ENCODE measurements at places on chromosomes 16 and 17.

- DNase-seq = peak; percentile 74
These were observed 138.9 kb upstream of the CES5A start for GRCh38 chr16:56013962-56014552.

GRCh38 chr16:27005386-27005785, 61.3 kb upstream of the C16orf82 start:
- no peak for DNase-seq

DNA sequence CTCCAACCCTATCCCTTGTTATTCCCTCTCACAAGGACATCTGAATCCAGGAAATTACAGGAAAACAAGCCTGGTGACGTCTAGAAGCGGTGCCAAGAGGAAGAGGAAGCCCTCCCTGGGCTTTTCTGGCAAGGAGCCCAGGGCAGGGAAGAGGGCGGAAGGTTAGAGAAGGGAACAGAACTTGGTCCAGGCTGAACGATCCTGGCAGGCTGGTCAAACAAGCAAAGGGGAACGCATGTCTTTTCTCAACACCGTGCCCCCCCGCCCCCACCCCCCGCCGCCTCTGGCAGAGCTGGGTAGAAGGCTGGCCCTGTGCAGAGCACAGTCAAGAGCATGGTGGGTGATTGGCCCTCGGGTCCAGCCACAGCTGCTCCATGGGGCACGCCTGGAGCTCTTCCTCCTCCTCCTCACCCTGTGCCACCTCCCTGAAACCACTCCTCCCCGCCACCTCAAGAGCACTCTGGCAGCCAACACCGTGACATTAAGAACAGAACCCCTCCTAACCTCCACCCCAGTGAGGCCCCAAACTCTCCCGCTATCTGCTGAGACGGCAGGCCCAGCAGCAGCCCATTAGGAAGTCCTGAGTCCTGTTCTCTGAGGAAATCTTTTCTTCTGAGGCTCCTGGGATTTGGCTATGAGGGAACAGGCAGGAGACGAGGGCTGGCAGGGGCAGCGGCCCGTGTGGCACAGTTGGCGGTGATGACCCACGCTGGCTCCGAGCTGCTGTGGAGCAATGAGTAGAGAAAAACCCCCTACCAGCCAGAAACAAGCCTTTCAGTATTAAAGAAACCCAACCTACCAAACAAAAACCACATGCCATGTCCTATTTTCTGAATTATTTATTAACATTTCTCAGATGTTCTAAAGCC, 7.3 kb downstream of the C16orf86 start:
- peak; percentile 77 for DNase-seq

- no peak for DNase-seq
These were observed 15.2 kb upstream of the HOXB2 start for GRCh38 chr17:48559840-48560817.

DNA sequence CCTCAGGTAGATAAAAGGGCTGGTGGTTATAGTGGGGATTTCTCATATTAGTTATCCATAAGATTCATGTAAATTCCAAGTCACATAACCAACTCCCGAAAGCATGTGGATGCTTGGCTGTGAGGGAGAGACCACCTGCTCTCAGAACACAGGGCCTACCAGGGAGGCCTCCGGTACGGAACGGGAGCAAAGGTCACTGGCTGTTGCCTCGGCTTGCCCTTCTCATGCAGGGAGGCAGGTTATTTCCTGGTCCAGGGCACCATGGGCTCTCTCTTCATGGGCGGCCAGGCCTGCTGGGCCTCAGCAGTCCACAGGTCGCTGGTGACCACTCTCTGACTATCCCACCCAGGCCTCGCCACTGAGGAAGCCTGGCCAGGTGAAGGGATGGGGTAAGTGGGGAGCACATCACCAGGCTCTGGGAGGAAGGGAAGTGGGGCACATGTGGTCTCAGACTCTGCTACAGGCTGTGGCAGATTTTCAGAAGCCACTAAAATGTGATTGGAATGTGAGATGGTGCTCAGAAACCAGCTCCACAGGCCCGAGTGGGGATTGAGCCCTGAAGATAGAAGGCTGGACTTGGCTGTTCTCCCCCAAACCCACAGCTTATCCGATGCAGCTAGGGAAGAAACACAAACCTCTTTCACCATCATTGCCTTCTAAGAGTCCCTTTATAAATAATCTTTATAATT, 45.4 kb downstream of the HNF1B start:
- no peak for DNase-seq

- DNase-seq = peak; percentile 19
These were observed 439.0 kb upstream of the ASIC2 start for GRCh38 chr17:33732116-33732515.

GRCh38 chr17:68306819-68307218, 15.5 kb downstream of the ARSG start:
- DNase-seq = no peak

GRCh38 chr16:85215478-85216118, 103.3 kb upstream of the CIBAR2 start:
- no peak for DNase-seq

GRCh38 chr16:28126684-28127620, 63.4 kb upstream of the GSG1L start:
- DNase-seq = no peak

DNA sequence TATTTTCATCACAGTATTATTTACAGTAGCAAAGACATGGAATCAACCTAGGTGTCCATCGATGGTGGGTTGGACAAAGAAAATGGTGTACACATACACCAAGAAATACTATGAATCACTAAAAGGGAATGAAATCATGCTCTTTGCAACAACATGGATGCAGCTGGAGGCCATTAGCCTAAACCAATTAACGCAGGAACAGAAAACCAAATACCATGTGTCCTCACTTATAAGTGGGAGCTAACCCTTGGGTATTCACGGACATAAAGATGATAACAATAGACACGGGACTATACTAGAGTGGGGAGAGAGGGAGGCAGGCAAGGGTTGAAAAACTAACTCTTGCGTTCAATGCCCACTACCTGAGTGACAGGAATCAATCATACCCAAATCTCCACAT, 41.0 kb downstream of the MRPS23 start:
- no peak for DNase-seq

- no peak for DNase-seq
These were observed 215.6 kb upstream of the WSB1 start for GRCh38 chr17:27078296-27078695.

DNA sequence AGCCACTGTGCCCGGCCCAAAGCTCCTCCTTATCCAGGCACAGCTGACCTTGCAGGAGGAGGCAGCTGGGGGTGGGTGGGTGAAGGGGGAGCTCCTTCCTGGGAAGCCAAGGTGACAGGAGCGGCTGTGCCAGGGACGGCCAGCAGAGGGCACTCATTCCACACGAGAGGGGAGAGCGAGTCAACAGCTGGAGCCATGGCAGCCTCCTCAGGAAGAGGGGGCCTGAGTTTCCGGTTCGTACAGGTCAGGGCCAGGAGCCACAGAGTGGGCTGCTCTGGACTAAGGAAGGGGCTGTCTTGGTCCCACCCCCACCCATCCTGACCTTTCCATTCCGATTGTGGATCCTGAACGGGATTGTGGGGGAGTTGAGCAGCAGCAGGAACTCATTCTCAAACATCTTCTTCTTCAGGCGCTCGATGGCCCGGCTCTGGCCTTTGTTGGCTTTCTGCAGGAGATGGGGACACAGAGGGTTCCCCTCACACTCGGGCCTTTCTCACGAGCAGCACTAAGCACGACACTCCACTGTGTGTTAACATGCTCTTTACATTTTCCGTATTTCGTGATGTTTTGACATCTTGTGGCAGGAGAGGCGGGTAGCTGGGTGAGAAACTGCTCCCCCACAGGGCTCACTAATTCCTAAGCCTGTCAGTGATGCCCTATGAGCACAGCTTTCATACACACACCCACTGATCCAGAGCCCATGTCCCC, 61.6 kb downstream of the TIMM22 start:
- DNase-seq = no peak

DNA sequence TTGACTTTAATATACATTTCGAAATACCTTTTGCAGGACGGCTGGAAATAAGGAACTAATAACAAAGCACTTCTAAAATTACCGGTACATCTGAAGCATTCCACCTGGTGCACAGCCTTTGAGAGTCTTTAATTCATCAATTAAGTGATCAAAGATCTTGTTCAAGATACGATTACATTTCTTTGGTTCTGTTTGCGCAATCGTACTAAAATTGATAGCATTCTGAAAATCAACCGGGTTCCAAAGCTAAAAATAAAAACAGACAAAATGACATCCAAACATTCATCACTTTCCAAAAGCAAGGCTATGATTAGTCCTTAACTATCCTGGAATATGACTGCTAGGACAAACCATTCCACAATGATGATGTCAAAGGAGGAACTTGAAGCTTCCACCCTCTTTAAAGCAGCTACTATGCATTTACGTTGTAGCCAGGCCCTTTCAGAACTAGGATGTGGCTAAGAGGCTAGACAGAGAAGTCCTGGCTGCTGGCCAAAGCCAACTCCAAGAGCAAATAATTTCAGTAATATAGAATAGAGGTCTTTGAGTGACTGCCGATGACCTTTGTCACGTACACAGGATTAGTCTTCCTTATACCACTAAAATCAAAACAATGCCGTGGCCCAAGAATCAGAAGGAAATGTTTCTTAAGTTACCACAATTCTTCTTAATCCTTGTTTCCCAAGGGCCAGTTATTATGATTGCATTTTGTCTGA, 299.8 kb upstream of the PSMD7 start:
- DNase-seq = peak; percentile 63

DNA sequence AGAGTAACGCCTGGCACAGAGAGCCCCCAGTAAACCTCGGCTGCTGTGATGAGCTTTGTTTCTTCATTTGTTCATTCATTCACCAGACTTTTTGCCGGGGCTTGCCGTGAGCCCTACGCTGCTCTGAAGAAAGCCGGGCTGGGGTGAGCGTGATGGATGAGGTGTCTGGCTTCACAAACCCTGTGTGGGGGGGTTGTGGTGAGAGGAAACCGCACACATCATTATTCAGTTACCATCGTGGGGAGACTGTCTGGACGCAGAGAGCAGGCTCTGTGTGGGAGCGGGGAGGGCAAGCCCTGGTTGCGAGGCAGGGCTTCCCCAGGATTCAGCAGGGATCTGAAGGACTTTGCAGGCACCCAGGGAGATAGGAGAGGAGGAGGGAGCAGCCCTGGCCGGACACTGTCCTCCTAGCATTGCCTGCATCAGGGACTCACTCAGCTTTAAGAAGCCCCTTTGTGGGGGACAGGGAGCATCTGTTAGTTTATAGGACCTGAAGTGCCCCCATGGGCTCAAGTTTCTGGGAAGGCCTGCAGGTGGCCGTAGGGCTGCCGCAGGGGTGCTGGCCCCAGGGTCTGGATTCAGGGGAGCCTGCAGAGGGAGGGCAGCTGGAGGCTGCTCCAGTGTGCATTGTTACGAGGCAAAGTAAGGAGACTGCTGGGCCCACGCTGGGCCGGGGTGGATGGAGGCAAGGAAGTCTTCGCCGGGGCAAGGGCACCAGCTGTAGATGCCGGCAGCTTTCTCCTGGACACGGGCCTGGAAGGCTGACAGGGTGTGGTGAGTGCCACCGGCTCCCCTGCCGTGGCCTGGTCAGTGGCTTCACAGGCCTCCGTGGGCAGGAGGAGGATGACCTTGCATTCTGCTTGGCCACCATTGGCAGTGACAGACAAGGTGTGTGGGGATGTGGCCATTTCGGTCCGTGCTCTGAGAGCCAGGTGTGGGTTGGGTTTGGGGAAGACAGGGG, 334.5 kb downstream of the SEC14L1 start:
- peak; percentile 73 for DNase-seq

DNA sequence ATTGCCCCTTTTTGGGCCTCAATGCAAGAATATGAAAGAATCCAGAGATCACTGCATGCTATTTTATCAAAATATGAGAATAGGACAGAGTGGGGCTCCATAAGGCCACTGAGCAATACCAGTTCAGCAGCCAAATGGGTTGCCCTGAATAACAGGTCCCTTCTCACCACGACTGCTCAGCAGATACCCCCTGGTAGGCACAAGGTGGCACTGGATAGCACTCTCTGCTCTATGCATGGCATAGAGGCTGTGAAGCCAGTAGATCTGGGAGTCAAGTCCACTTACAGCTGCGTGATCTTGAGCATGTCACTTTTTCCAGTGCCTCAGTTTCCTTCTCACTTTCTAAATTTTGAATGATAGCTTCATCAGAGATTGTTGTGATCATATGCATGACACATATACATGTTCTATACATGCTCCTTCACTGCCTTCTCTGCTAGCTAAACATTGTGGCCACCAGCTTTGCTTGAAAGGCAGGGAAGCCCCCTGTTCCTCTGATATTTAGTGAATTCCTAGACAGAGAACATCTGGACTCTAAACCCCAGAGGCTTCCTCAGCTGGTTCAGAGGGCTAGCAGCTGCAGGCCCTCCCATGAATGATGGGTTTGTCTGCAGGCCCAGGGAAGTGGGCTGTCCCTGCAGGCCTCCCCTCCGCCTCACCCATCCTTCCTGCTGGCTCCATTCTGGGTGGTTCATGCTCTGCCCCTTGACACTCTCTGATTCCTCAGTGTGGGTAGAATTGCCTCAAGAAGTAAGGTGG, 84.9 kb upstream of the ASIC2 start:
- DNase-seq = peak; percentile 38

DNA sequence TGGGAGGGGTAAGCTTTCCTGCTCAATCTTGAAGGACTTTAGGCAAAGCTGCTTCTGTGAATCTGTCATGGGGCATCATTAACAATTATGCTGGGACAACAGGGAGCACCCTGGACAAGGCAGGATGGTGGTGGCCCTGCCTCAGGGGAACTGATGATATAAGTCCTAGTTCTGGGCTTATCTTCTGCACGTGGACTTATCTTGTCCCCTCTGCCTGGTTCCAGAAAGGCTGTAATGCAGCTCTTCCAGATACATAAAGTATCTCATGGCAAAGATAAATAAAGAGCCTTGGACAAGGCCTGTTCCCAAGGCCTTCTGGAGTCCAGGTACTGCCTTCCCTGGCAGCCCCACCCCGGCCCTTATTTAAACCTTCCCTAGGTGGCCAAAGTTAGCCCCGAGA, 6.0 kb upstream of the ZNF385C start:
- DNase-seq = no peak

DNA sequence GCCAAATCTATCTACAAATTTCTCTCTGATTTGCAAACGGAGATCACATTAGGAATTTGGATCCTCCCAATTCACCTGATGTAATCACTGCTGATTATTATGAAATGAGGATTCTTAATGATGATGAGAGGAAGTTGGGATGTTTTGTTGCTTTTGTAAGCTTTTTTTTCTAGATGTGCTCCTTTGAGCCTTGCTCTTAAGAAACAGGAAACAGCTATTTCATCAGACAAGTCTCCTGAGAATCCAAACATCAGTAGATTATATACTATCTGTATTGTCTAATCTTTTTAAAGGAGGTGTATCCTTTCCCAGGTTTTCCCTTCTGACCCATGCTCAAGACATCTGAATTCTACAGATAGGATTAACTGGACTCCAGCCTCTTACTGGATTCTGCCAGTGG, 73.3 kb downstream of the KIF2B start:
- DNase-seq = no peak

GRCh38 chr17:36684134-36684533, 82.8 kb downstream of the MRM1 start:
- DNase-seq = no peak

Measured in stomach (tissue), 19 donors.